ENCODE measurements at places on chromosomes 3 and 15.

GRCh38 chr3:151969026-151969642 is 95.7 kb downstream of the SUCNR1 start:
- no peak for DNase-seq

GRCh38 chr15:74422652-74423430 is 10.9 kb downstream of the SEMA7A start:
- DNase-seq = no peak

- DNase-seq = no peak
Measured at GRCh38 chr15:86555939-86556338, 476.3 kb downstream of the AGBL1 start.

- DNase-seq = no peak
Measured at GRCh38 chr3:30628901-30629590, 22.6 kb downstream of the TGFBR2 start.

GRCh38 chr3:126952261-126952982 is 30.5 kb upstream of the PLXNA1 start:
- DNase-seq = no peak

- no peak for DNase-seq
Measured at GRCh38 chr3:71890356-71890931, 105.5 kb upstream of the PROK2 start.

GRCh38 chr15:69439623-69440022 is 13.0 kb upstream of the RPLP1 start:
- no peak for DNase-seq

DNA sequence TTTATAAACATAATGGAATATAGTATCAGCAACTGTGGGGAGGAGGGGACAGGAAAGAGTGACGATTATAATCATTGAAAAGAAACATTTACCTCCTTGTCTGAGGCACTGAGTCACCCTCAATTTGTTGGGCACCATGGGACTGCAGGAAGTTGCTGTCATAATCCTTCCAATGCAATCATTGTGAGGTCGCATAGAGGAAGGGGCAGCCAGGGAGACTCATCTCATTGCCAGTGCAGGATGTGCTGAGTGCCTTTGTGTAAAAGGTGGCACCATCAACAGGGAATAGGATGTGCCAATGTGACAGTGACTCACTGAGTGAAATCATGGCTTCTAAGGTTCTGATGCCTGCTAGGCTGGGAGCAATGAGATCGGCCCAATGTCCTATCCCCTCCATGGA is 300.4 kb upstream of the ADAMTS9 start:
- DNase-seq = no peak

DNA sequence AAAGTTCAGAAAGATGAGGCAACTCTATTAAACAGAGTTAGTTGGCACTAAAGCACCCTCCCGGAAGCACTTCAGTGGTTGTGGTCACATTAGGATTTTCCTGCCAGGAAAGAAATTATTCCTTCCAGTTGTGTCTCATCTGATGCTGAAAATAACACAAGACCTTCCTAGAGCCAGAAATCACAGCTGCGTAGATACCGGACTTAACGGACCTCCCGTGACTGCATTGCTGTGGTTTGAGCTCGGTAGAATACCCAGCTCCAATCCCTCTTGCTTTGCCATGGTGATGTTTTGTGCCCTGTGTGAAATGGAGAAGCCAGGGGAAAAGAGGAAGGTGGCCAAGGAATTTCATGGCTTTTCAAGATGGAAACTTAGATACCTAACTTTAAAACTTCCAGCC is 215.0 kb upstream of the IGF1R start:
- DNase-seq = no peak

DNA sequence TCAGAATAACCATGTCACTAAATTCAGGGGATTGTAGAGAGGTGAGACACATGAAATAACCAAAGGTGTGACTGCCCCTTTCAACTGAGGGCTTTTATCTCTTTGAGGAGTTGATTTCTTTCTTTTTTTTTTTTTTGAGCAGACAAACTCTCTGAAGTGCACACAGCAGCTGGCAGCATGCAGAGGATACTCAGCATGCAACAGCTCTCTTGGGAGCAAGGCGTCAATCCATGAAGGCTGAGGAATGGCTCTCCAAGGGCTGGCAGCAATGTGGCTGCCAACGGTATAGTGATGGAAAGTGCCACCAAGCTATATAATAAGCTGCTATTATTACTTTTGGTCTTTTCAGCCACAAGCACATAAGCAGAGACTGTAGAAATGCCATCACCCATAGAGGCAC is 226.7 kb upstream of the FEZF2 start:
- DNase-seq = peak; percentile 27

GRCh38 chr3:156957715-156958114 is 131.6 kb downstream of the LEKR1 start:
- DNase-seq = no peak

GRCh38 chr15:63191895-63192618 is 2.7 kb downstream of the RAB8B start:
- no peak for DNase-seq

GRCh38 chr3:155302891-155303290 is 9.4 kb upstream of the STRIT1 start:
- no peak for DNase-seq

DNA sequence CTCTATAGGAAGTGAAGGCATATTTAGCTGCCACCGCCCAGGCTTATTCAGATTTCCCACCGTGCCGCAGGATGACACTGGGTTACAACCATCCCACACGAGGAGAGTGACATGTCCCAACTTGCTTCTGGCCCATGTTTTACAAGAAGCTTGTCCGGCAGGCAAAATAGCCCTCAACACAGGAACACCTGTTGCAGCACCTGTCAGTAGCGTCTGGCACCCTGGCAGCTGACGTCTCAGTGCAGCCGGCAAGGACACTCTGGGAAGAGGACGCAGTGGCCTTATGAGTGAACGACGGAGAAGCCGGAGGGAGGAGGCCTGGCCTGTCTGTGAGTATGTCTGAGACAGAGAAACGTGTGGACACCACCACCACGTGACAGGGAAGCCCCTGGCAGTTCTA is 32.1 kb downstream of the FAM174B start:
- DNase-seq = peak; percentile 91

- DNase-seq = no peak
Measured at GRCh38 chr3:102223132-102223531, 211.7 kb upstream of the ZPLD1 start.

DNA sequence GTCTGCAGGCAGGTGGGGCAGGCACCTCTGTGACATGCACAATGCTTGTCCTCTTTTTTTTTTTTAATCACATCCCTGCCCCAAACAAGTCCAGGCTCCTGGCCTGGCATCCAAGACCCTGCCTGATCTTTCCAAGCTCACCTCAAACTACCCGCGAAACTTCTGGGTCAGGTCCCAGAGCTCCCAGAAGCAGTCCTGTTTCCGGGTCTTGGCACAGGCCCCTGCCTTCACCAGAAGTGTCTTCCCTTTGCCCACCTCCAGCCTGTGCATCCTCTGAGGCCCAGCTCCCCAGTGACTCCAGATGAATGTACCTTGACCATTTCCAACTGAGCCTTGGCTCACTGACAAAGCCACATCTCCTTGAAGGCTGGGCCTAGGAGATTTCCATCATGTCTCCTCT is 23.0 kb downstream of the PLA2G4E start:
- no peak for DNase-seq

DNA sequence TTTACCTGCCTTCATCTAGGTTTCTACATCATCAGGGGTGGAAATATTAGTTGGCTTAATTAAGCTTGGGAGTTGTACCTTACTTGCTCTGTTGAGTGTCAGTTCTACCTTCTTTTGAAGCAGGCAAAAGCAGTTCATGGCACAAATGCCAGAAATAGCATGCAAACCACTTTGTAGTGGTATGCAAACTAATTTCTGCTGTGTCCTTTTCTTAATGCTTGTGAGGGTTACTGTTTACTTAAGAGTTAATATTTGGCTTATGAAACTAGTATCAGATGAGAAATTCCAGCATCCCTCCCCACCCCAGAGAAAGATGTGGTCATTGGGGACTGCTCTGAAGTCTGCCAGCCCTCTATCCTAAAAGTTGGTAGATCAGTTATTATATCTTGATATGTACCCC is 7.1 kb downstream of the ATP2C1 start:
- DNase-seq = peak; percentile 35

DNA sequence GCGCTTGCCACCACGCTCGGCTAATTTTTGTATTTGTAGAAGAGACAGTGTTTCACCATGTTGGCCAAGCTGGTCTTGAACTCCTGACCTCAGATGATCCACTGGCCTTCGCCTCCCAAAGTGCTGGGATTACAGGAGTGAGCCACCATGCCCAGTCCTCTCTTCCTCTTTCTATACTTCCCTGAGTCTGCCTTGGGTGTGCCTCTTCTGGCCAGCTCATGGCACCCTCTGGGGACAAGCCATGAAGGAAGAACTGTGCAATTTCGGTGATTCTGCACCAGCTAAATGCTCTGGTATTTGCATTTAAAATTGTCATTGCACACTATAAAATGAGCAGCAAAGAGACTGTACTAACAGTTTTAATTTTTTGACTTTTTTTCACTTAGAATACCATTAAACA is 66.6 kb downstream of the IL20RB start:
- no peak for DNase-seq

- DNase-seq = no peak
Measured at GRCh38 chr15:64305261-64305660, 50.7 kb downstream of the CSNK1G1 start.

DNA sequence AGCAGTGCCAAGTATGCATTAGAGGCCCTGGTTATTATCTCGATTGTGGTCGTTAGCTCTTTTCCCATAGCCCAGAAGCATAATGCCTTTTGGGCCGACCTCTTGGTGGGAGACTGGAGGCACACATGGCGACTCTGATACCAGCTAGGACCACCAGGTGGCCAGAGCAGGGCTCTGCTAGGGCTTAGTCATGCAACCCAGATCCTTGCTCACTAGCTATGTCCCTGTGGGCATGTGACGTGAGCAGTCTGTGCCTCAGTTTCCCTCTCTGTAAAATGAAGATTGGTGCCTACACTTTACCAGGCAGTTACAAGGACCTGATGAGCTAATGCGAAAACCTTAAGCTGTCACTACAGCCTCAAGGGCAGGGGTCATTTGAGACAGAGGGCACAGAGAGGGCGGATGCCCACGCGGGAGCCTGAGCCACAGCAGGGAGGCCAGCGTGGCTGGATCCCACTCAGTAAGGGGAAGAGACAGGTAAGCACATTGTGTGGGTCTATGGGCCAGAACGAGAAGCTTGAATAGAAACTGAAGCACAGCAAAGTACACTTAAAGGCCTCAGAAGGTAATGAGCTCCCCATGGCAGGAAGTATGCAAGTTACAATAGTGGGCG is 8.8 kb downstream of the KLF15 start:
- no peak for DNase-seq

GRCh38 chr3:14531856-14532395 is 8.2 kb downstream of the GRIP2 start:
- DNase-seq = no peak

- peak; percentile 71 for DNase-seq
Measured at GRCh38 chr15:82952158-82953081, at the start of gene HOMER2. Gene HOMER2 (minus strand): TSS chr15:82952720. CDS start chr15:82952535, 185 bp downstream.

GRCh38 chr3:50371133-50371685 is 11.9 kb upstream of the TMEM115 start:
- DNase-seq = no peak

DNA sequence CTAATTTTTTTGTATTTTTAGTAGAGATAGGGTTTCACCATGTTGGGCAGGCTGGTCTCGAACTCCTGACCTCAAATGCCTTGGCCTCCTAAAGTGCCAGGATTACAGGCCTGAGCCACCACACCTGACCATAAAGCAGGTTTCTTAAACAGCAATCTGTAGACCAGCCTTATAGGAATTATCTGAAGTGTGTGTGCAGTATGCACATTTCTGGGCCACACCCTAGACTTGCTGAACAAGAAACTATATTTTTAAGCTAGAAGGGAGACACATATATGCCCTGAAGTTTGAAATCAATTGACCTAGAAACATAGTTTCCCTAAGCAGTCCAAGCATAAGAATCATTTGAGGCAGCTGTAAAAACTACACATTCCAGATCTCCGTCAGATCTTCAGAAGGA is 805.7 kb downstream of the TUSC7 start:
- DNase-seq = no peak

DNA sequence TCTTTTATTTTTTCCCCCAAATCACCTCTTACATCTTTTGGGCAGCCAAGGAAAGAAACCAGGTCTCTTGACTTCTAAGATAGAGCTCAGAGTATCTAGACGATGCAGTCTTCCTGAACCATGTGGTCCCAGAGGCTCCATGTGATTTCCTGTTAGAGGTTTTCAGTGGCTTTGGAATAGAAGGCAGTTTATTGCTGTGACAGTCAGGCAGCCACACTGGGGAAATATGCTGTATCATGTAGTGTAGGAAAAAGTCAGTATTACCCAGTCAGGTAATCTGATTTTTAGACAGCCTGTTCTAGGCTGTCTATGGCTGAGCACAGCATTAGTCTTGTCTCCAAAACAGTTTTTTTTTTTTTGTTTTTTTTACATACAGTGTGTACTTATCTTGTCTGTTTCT is 294.3 kb downstream of the THSD4 start:
- no peak for DNase-seq

- no peak for DNase-seq
Measured at GRCh38 chr3:113952921-113953320, 5.1 kb downstream of the ZDHHC23 start.

DNA sequence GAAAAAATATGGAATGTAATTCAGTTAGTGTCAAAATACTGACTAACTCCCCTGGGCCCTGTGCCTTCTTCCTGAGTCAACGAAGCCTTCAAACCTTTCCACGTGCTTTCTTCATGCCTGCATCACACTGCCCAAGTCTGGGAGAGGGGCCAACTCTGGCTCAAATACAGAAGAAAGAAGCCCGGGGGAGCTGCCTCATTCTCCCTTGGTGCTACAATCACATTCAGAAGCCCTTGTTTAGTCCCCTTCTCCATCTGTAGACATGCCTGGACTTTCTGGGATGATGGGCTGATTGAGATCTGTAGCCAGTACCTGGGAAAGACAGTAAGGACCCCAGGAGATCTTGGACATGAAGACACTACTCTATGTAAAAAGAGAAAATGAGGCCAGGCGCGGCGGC is 77.8 kb upstream of the GSK3B start:
- no peak for DNase-seq

DNA sequence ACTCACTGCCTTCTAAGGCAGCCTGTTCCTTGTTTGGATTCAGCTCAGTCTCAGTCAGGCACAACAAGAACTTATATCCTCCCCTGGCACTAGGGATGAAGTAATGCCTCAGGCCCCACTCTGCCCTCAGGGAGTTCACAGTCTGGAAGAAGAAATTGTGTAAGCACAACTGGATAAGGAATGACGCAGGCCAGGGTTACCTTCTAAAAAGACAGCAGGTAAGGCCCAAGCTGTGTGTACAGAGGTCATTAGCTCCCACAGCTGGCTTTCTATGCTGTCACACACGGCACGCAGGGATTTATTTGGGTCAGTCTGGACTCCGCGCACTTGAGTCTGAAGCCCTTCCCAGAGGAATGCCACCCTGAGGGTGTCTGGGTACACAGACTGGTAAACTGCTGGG is 82.9 kb downstream of the IQSEC1 start:
- no peak for DNase-seq

GRCh38 chr3:140185375-140185774 is 250.4 kb downstream of the CLSTN2 start:
- no peak for DNase-seq

- peak; percentile 69 for DNase-seq
Measured at GRCh38 chr15:59158701-59159034, 48.0 kb upstream of the LDHAL6B start.

- no peak for DNase-seq
Measured at GRCh38 chr3:173273838-173274237, 123.7 kb upstream of the NLGN1 start.
